ENCODE measurements at places on chromosomes 2 and 18.
A peak's percentile ranks its signal among the peaks of the same experiment; 100 is the strongest.

DNA sequence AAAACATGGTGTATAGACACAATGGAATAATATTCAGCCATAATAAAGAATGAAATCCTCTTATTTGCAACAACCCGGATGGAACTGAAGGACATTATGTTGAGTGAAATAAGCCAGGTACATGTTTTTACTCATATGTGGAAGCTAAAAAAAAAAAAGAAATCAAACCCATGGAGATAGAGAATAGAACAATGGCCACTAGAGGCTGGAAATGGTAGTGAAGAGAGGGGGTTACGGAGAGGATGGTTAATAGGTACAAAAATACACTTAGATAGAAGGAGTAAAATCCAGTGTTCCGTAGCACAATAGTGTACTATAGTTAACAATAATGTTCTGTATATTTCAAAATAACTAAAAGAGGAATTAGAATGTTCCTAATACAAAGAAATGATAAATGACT is 12.8 kb upstream of the KIAA2012 start:
- DNase-seq = no peak

DNA sequence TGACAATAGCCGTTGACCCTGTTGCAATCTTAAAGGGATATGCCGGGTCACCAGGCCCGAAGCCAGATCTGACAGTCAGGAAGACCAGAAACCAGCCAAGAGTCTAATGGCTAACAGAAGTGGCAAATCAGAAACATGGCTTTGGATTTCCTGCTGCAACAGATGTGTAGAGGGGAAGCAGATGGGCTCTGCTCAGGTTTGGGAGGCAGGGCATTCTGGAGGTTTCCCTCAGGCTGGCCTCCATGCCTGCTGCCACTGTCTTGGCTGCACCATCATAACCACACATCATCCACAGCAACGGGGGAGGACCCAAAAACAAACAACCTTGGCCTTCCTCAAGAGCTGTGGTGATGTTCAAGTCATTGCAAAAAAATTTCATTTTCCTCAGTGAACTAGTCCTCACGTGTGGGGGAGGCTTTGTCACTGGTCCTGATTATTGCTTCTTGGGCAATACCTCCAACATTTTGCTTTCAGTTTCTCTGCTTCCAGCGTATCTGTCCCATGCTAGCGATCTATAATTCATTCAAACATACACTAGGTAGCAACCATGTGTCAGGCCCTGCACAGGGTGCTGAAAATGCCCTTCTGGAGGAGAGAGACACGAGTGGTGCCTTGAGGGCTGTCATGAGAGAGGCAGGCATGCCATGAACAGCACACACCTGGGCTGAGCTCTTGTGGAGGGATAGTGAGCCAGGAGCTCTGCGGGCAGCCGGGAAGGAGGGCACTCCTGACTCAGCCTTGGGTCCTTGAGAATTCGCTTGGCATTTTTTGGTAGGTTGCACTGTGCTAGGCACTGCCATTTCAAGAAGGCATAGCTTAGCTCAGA is 48.2 kb upstream of the LGALSL start:
- peak; percentile 39 for DNase-seq

GRCh38 chr2:171293661-171294060 is 133.0 kb upstream of the TLK1 start:
- no peak for DNase-seq

GRCh38 chr2:103139628-103140268 is 377.9 kb downstream of the TMEM182 start:
- no peak for DNase-seq

GRCh38 chr18:25075783-25076182 is 276.2 kb downstream of the ZNF521 start:
- DNase-seq = no peak

DNA sequence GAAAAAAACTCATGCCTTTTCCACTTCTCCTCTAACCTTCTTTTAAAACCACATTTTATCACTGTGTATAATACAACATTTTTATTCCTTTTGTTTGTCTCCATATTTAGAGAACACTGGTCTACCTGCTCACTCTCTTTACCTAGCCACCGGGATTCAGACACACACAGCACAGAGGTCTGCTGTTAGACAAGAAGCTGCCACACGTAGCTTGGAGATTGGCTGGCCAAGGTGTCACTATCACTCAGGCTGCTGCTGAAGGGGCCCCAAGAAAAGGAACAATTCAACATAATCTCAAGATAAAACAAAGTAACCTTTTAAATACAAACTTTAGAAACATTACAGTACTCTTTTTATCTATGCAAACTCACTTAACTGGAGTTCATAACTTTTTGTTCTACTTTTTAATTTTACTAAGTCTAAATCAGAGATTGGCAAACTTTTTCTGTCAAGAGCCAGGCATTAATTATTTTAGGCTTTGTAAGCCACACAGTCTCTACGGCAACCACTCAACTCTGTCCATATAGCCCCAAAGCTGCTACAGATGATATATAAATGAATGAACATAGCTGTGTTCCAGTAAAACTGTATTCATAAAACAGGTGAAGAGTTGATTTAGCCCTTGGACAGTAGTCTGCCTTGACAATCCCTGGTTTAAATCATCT is 25.8 kb downstream of the FEZ2 start:
- DNase-seq = no peak

- DNase-seq = no peak
Measured at GRCh38 chr18:64986906-64987495, 763.8 kb upstream of the CDH7 start.

DNA sequence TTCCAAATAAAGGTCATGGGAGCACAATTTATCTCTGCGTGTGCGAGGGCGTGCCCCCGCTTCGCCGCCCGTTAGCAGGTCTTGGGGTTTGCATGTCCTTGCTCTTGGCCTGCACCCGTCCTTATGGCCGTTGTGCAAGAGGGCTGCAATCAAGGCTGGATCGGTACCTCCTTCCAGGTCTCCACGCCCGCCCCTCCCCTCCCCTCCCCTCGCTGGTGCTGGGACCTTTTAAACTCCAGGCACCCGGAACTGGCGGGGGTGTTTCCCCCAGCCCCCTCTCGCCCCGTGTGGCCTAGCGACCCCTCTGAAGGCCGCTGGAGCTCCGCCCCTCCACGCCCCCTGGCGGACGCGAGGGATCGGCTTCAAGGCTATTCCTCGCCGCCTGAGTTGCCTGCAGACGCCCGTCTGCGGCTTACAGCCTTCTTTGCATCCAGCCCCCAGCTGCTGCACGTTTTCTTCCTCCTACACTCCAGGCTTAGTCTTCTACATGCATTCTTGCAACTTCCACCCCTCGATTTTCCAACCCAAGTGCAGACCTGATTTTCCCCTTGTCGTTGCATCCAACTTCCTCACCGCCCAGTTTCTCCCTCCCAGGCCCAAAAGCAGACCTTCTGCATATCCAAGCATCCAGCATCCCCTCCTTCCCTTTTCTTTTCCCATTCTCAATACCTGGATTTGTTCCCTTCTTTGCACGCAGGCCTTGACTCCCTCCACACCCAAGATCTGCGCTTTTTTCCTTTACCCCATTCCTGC is 577 bp downstream of the IDH1 start:
- DNase-seq = peak; percentile 48

DNA sequence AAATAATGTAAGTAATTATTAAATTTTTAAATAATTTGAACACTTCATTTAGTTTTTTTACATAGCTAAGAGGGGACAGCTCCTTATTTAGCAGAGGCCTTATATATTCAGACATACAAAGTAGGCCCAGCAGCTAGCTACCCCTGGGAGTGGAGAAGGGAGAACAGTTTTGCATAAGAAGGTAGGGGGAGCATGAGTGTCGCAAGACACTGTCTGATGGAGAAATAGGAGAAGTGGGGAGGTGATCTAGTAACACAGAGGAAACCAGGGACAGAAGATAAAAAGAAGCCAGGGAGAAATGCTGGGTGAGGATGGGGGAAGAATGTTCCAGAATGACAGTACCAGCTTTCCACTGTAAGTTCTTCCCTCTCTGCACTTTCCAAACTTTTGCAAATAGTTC is 16.0 kb upstream of the RGPD4 start:
- no peak for DNase-seq

DNA sequence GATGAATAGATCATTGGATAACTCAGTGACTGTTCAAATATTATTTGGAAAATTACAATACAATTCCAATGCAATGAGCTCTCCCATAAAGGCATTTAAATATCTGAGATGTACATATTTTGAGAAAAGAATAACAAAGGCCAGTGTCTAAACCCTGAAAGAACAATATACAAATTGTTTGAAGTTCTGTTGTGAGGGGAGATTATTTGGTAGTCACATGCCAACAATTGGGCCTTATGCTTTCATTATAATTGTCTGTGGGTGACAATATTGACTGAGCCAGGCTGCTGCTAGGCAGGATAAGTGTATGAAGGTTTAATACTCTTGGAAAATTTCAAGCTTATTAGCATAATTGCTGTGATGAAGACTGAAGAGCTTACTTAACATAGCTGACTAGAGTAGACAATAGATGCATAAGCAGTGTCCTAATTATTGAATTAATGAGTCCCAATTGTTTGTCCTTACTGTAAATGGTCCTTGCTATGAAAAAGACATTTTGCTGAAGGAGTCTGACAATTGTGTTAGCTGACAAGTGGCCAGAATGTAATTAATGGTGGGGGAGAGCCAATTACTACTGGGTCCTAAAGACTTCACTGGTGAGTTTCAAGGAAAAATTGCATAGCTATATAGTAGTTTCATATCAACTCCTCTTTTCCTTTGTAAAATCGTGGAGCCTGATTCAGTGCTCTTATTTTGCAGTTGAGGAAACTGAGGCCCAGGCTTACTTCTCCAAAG is 5.0 kb upstream of the SMAD2 start:
- no peak for DNase-seq

DNA sequence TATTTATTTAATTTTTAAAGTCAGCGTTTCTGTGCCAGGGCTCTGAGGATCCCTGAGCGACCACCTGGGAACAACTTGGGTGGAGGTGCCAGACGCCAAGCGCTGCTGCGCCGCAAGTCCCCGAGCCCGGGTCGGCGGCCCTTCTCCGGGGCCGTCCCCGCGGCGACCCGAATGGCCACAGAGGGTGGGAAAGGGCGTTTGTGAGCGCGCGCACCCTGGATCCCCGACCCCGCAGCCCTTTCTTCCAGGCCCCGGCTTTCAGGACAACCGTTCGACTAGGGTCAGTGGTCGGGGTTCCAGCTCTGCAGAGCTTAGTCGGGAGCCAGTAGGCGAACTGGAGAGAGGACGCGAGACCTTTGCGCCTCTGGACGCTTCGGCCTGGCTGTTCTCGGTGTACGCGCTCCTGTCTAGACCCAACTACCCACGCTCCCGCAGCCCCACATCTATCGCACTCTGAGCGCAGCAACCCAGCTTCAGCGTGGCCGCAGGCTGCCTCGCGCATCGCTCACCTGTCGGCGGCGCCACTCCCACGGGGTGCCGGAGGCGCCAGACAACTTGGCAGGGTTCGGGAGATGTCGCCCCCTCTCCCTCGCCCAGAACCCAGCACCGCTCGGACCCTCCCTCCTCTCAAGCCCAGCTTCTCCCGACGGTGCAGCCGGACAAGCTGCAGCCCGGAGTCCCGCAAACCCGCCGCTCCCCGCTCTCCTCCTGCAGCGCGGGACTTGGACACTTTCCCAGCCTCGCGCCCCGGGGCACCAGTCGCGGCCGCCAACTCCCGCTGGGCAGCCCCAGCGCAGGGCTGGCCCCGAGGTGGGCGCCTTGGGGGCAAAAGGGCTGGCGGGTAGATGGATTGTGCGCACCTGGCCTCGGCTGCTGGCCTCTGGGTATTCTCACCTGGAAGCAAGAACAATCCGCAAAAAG is 758 bp downstream of the LYPD1 start:
- DNase-seq = no peak

DNA sequence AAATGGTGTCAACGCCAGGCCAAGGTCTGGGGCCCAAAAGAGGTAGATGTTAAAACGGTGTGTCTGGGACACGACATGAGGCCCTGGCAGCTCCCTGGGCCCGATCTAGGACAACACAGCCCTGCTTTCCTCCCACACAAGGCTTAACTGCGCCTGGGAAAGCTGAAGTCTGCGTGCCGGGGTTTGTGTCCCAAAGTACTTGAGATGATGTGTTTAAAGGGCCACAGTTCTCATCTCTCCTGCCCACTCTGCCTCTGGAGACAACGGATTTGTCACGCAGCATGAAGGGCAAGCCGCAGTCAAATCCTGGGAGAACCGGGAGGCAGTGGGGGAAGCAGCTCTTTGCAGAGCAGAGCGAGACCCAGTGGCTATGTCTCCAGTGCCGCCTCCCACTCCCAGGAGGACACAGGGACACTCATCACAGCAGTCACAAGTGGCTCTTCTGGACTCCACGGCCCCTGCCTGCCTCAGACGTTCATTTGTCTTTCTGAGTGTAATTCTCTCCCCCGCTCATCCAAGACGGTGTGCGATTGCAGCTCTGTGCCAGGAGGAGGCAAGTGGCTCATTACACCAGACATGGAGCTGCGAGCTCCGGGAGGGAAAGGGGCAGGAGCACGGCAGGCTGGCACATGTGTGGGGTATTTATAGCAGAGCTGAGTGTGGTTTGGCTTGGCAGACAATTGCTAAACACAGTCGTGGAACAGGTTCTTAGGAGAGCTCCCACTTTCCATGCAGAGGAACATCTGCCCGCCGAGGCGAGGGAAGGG is 57.7 kb upstream of the SEMA4C start:
- DNase-seq = no peak

DNA sequence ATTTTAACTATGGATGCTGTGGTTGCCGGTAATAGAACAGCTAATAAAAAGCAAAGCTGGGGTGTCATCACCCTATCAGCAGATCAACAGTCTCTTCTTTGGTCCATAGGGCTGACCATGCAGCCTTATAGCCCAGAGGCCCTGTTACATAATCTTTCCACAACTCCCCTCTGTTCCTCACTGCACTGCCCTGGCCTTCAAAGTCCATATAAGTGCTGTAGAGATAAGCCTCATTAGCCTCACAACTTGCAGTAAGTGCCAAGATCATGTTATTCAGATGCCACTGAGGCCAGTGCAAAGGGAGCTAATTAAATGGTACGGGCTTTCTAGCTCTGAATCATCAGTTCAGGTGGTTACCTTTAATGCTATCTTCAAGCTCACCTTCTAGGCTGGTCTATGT is 89.7 kb upstream of the CXCR4 start:
- no peak for DNase-seq

- DNase-seq = no peak
Measured at GRCh38 chr2:47456851-47457250, 53.9 kb downstream of the MSH2 start.

DNA sequence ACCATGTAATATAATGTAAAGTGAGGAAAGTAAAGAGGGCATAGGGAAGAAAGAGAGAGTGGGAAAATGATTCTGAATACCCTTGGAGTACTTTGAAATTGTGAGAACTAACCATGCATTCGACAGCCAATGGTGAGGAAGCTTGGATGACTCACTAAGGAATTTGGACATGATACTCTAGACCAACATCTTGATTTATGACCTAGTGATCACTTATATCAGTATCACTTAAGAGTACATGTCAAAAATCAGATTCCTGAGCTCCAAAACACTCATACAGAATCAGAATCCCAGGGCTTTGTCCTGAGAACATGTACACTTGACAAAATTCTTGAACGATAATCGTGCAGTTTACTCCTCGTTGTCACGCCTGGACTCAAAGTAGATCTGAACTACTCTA is 1899.8 kb upstream of the PIK3C3 start:
- no peak for DNase-seq

GRCh38 chr2:68385220-68385906 is 20.3 kb downstream of the PLEK start:
- DNase-seq = no peak

Measured in RCC 7860 (cell line).